ENCODE measurements at places on chromosomes 13 and 19.
A peak's percentile ranks its signal among the peaks of the same experiment; 100 is the strongest.

DNA sequence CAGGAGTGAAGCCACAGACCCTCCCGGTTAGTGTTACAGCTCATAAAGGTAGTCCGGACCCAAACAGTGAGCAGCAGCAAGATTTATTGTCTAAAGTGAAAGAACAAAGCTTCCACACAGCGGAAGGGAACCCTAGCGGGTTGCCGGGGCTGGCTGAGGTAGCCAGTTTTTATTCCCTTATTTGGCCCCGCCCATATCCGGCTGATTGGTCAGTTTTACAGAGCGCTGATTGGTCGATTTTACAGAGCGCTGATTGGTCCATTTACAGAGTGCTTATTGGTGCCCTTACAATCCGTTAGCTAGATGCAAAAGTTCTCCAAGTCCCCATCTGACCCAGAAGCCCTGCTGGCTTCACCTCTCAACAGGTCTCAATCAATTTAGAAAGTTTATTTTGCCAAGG lies 126.0 kb upstream of the RFC3 start:
- DNase-seq: no peak

DNA sequence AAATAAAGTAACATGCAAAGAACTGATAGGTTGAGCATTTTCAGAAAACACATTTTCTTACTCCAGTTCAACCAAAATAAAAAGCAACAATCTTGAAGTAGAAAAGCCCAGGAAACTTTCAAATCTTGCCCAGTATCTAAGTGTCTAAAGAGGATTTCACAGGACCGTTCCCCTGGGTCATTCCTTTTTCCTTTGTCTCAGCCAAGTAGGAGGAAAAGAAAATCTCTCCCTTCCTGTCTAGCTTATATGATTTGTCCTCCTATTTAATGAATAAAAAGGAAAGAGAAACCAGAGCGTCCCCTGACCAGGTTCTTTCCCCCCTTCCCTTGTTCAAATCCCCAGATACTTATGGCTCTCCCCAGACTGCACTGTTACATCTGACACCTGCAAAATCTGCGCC lies 248.0 kb downstream of the KCTD12 start:
- DNase-seq: no peak

DNA sequence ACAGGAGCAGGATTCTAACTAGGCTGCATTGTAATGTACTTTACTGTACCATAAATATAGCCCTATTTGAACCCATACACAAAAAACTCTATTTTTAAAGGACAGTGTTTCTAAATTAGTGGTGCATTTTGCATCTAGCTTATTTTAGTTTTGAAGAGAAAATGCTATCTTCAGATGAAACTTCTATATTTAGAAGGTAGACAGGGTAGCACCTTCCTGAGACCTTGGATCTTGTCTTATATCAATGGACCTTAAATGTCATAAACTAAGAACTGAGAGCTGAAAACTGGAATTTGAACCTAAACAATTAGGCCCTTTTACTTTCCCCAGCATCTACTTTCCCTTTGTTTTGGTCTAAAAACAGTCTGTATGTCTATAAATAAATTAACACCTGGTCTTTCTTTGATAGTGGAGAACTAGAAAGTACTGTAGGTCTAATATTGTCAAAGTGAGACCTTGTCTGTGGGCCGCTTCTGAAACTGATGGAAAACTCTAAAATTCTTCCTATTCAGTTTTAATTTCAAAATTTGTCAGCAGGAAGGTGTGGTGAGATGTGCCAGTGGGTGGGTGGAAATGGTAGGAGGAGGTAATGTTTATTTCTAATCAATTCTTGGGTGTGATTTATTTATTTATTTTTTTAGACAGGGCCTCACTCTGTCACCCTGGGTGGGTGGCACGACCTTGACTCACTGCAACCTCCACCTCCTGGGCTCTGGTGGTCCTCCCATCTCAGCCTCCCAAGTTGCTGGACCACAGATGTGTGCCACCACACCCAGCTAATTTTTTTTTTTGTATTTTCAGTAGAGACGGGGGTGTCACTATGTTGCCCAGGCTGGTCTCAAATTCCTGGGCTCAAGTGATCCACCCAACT lies 10.1 kb downstream of the COG3 start:
- DNase-seq: no peak

DNA sequence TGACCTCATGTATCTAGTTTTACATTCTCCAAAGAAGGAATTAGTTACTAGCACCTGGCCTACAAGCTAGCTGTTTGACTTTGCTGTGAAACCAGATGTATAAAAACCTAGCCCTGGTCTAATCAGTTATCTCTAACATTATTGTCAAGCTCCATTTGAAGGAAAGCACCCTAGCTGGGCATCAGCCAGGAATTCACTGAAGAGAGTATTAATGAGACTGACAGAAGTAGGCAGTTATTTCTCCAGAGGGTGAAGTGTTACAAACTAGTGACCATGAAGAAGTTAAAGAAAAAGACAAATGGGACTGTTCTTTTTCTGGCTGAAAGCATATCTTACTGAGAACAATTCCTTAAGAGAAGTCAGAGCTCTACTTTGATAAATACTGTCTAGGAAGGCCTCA lies 2529.3 kb upstream of the PCDH20 start:
- DNase-seq: no peak

- DNase-seq: no peak
Measured at GRCh38 chr19:32039440-32039839, 306.0 kb upstream of the ZNF507 start.

GRCh38 chr13:77565635-77566034 lies 30.1 kb downstream of the SCEL start:
- DNase-seq: no peak

- no peak for DNase-seq
Measured at GRCh38 chr19:38252941-38253691, 3.1 kb downstream of the PPP1R14A start.

- peak; percentile 18 for DNase-seq
Measured at GRCh38 chr19:2719920-2720776, 1.0 kb downstream of the DIRAS1 start.

Data from GM04503 (cell line).